SJSA1 (cell line): ENCODE measurements at places on chromosomes 12 and 14.
A peak's percentile ranks its signal among the peaks of the same experiment; 100 is the strongest.

DNA sequence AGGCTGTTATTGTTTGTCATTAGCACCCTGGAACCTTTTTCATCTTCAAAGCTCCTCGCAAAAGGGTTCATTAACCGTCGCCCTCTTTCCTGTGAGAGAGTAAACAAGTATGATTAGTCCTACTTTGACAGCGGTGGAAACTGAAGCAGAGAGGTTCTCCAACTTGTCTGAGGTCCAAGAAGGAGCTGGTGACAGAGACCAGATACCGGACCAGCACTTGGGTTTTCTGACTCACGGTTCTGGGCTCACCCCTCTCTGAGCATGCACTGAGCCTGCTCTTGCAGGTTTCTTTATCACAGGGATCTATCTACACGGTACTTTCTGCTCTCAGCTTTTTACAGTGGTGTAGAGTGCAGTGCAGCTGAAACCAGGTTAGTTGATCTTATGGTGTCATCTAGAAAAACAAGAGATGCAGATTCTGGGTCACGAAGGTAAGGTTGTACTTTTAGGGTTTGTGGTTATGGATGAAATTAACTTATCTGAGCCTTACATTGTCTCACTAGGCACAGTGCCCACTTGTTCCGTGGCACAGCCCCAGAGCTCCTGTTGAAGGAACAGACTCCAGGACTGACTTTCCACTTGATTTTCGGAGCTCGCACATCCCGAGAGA, 62.1 kb downstream of the PPP2R5C start:
- DNase-seq, result no peak

GRCh38 chr12:47819138-47819895, 386 bp downstream of the HDAC7 start:
- DNase-seq, result peak; percentile 55

DNA sequence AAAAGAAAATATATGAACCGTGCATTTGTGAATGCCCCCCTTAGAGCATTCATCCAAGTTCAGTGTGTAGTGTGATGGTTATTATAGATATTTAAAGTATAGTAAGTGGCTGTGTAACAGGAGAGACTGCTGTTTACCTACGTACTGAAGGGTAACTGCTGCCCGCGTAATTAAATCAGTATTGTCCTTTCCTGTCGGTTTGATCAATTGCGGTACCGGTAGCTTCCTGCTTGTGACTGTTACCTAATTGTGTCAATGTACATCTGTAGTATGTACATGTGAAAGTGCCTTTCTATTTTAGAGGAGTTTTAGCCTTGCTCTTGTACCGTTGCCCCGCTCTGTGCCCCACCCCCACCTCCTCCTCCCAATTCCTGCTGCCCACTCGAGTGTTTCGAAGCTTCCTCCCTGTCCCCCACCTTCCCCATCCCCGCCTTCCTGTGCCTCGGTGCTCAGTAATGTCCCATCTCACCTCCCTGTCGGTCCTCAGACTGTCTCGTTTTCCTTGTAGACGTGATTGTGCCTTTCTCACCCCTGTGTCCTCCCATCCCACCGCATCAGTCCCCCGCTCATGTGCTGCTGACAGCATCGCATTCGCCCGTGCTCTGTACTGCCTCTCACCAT, 75.0 kb downstream of the KICS2 start:
- DNase-seq, result no peak

- DNase-seq, result no peak
These were observed 182.0 kb downstream of the DAD1 start for GRCh38 chr14:22407033-22407432.

- no peak for DNase-seq
These were observed 26.1 kb downstream of the JDP2 start for GRCh38 chr14:75453817-75454434.
